T-helper 2 cell treated with Interferon-gamma antibody and Interleukin-4, amounts not matched to agents 5 μg/mL and 100 μg/mL, for 36 hours (primary cell): ENCODE measurements at places on chromosomes 6 and 20.

GRCh38 chr6:112649853-112650252 is 302.7 kb downstream of the RFPL4B start:
- no peaks in the 10 kb centered on the region for H3K4me1 ChIP-seq
- no peaks in the 10 kb centered on the region for H3K36me3 ChIP-seq
- H3K4me3 ChIP-seq = no peak overlapping the region
- DNase-seq = no peak
- no peak overlapping the region for H3K27ac ChIP-seq

DNA sequence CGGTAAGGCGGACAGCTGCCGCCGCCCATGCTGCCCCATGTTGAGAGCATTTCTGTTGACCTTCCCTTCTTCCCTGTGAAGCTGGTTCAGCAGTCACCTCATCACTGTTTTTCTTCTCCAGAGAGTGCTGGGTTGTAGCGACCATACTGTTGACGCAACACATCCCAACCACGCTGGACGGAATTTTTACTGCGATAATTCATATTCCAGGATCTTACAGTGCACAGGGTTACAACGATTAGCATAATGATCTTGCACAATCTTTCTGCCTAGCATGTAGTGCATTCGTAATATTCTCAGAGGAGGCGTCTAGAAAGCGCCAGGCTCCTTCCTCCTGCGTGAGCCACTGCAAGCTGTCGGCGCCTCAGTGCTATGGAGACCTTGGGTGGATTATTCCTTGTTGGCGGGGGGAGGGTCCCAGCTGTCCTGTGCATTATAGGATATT is 137.0 kb downstream of the MTHFD1L start:
- H3K36me3 ChIP-seq = peaks cover 17% of the 10 kb centered on the region
- H3K4me3 ChIP-seq = no peak overlapping the region
- no peak overlapping the region for H3K27ac ChIP-seq
- no peak for DNase-seq

DNA sequence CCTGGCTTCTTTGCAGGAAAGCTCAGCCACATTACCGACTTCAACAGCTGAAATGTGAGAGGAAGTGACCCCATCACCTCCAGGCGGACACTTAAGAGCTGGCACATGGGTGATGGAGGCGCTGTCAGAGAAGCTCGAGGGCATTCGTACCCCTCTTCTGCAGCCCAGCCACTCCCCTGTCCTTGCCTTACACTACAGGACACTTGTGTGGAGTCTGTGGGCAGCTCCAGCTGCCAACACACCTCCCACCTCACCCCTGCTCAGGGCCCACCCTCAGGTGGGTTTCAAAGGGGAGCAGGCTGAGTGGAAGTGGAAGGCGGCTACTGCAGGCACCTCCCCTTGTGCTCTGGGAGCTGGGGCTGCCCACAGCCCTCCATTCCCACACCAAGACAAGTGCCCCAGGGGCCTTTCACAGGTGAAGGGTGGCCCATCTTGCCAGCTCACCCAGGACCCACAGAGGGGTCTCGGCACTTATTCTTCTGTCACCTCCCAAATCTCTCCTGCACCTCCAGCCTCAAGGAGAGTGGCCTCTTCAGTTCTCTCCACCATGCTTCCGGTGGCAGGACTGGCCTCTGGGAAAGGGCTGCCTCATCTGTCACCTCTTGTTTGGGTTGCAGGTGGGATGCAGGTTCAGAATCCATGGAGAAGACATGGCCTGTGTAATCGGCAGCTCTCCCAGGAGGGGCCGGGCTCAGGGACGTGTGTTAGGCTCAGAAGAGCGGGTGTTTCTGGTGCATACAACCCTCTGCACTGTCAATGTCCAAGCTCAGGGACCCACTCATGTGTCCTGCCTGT is 49.8 kb downstream of the IRF4 start:
- H3K27ac ChIP-seq = no peak overlapping the region
- no peak overlapping the region for H3K4me3 ChIP-seq
- no peaks in the 10 kb centered on the region for H3K36me3 ChIP-seq
- no peaks in the 10 kb centered on the region for H3K27me3 ChIP-seq
- DNase-seq = no peak

GRCh38 chr20:25399037-25399430 is 8.4 kb upstream of the ABHD12 start:
- no peak overlapping the region for H3K27ac ChIP-seq
- no peak overlapping the region for H3K4me3 ChIP-seq
- peaks cover under 1% of the 10 kb centered on the region for H3K4me1 ChIP-seq
- peaks cover 7% of the 10 kb centered on the region for H3K27me3 ChIP-seq
- peaks cover 3% of the 10 kb centered on the region for H3K36me3 ChIP-seq
- no peak for DNase-seq

DNA sequence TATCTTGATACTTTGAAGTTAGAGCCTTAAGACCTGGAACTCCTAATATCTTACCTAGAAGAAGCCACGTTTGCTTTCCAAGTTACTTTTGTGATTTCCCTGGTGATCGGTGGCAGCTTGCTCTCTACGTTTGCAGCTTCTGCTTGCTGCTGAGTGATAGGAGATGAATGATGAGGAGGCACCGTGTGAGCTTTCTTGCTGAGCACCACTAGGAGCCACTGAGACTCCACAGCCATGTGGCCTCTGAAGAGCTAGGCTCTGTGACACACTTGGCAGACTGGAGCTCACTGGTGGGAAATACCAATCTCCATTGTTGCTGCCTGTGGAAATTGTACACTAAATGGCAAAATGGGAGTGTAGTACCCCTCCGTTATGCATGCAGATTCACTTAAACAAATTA is 161.8 kb downstream of the IBTK start:
- no peak for DNase-seq
- no peak overlapping the region for H3K4me3 ChIP-seq
- no peaks in the 10 kb centered on the region for H3K27me3 ChIP-seq
- H3K27ac ChIP-seq = no peak overlapping the region

DNA sequence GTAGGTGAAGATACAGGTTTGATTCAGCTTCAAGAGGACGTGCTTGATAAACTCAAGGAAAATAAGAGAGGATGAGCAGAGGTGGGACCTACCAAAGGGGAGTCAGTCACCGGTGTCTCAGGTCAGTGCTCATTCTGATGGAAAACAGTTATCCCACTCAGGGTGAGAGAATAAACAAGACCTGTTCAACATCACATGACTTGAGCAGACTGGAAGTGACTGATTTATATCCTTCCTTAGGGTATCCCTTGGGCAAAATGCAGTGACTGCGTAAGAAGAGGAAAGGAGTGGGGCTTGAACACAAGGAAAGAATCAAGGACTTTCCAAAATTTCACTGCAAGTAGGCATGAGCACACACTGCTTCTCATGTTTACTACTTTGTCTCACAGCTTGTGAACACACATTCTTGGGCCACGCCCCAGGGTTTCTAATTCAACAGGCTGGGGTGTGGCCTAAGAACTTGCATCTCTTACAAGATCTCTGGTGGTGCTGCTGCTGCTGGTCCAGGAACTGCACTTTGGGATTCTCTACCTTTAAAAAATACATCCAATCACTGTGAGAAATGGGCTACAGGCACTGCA is 11.6 kb downstream of the CST3 start:
- H3K27me3 ChIP-seq = no peaks in the 10 kb centered on the region
- no peak overlapping the region for H3K4me3 ChIP-seq
- peaks cover 2% of the 10 kb centered on the region for H3K4me1 ChIP-seq
- no peaks in the 10 kb centered on the region for H3K36me3 ChIP-seq
- H3K27ac ChIP-seq = no peak overlapping the region
- DNase-seq = no peak

GRCh38 chr6:149234051-149234962 is 83.2 kb upstream of the TAB2 start:
- H3K4me3 ChIP-seq = peak overlapping the region; percentile 81
- H3K27ac ChIP-seq = peak overlapping the region; percentile 96
- peaks cover 51% of the 10 kb centered on the region for H3K4me1 ChIP-seq
- DNase-seq = peak; percentile 70
- H3K36me3 ChIP-seq = peaks cover 24% of the 10 kb centered on the region

DNA sequence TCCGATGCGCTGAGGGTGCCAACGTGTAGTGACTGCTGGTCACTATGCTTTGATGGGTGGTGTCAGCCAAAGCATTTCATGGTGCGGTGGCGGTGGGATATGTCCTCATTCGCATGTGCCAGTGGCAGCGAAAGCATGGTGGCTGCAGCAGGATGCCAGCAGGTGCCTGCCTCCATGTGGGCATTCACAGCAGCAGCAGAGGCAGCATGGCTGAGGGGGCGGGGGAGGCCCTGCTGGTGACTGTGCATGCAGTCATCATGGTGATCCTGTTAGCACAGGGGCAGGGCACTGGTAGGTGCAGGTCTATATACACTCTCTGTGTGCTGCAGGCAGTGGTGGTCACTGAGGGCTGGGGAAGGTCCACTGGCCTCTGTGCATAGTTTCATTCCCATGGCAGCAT is 22.0 kb downstream of the FIG4 start:
- no peaks in the 10 kb centered on the region for H3K4me1 ChIP-seq
- no peak for DNase-seq
- H3K36me3 ChIP-seq = no peaks in the 10 kb centered on the region
- H3K27ac ChIP-seq = no peak overlapping the region
- peaks cover 8% of the 10 kb centered on the region for H3K27me3 ChIP-seq

DNA sequence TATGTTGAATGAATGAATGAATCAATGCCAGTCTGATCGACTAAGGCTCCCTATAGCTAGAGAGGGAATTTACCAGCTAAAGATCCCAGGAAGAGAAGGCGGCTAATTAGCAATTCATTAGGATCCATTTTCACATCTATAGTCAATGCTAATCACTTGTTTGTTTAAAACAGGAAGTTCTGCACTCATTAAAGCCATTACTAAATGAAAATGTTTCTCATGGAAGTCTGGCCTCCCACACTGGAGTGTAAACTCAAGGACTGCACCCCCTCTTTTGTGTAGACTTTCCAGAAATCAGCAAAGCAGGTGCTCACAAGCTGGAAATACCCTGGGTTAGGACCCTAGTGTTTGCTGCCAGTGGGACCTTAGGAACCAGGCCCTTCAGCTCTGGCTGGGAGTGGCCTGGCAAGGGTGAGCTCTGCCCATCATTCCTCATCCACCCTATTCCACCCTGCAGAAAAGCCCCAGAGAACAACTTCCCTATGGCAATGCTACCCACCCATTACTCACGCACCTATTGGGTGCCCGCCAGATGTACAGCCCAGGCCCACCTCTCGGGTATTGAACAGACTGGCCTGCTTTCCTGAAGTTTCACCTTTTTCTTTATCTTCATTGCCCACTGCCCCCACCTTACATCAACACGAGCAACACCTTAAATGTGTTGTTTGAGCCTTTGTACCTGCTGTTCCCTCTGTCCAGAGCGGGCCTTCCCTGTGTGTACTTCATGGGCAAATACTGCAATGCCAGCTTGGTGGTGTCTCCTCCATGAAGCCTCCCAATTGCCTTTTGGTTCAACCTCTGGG is 60.8 kb downstream of the TTI1 start:
- H3K36me3 ChIP-seq = no peaks in the 10 kb centered on the region
- H3K4me3 ChIP-seq = no peak overlapping the region
- no peak for DNase-seq
- H3K27me3 ChIP-seq = no peaks in the 10 kb centered on the region
- H3K27ac ChIP-seq = no peak overlapping the region

- H3K36me3 ChIP-seq = peaks cover 79% of the 10 kb centered on the region
- no peak overlapping the region for H3K27ac ChIP-seq
- H3K4me3 ChIP-seq = no peak overlapping the region
- H3K27me3 ChIP-seq = no peaks in the 10 kb centered on the region
- DNase-seq = no peak
- H3K4me1 ChIP-seq = peaks cover 14% of the 10 kb centered on the region
Observed at GRCh38 chr20:62134735-62135231, 8.4 kb downstream of the PSMA7 start.

DNA sequence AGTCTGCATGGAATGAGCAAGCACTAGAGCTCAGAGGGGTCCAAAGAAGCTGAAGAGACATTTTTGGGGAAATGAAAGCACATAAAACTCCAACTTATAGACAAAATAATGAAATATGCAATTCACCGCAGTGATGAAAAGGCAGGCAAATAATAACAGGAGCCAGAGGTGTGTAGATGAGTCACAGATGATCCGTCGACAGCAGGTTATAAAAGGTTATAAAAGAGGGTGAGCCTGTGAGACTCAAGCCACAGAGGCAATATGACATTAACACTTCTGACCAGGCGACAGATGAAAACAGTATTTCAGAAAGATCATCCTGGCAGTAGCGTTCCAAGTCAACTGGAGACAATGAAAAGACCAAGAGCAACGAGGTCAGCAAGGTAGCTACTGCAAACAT is 35.8 kb upstream of the ANKRD60 start:
- peaks cover 19% of the 10 kb centered on the region for H3K4me1 ChIP-seq
- H3K27me3 ChIP-seq = no peaks in the 10 kb centered on the region
- H3K27ac ChIP-seq = no peak overlapping the region
- peaks cover 27% of the 10 kb centered on the region for H3K36me3 ChIP-seq

- H3K27ac ChIP-seq = no peak overlapping the region
- DNase-seq = no peak
- no peaks in the 10 kb centered on the region for H3K4me1 ChIP-seq
Observed at GRCh38 chr20:39210341-39211036, 248.3 kb downstream of the DHX35 start.

DNA sequence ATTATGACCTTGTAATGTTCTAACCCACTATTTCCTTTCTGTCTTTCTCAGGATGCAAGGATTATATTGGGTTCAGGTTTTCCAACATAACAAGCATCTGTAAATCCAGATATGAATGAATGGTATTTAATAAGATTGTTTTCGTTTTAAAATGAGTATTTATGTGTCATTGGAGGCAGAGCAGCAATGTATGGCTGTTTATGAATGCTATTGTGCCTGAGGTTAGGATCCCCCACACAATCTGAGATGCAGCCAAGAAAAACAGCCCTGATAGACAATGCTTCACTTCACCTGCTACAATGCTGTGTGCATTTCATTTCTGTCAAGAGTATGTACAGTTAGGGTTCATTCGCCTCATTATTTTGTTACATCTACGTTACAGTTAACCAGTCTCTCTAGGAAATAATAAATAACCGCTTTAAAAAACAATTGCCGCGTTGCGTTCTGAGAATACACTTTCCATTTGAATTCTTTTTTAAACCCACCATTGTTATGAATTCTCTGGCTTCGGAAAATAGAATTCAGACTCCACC is 19.6 kb downstream of the TFAP2A start:
- peaks cover 95% of the 10 kb centered on the region for H3K27me3 ChIP-seq
- H3K4me1 ChIP-seq = peaks cover 3% of the 10 kb centered on the region
- no peak for DNase-seq
- no peaks in the 10 kb centered on the region for H3K36me3 ChIP-seq
- no peak overlapping the region for H3K4me3 ChIP-seq
- no peak overlapping the region for H3K27ac ChIP-seq
